ENCODE measurements at places on chromosomes 5 and 9.

DNA sequence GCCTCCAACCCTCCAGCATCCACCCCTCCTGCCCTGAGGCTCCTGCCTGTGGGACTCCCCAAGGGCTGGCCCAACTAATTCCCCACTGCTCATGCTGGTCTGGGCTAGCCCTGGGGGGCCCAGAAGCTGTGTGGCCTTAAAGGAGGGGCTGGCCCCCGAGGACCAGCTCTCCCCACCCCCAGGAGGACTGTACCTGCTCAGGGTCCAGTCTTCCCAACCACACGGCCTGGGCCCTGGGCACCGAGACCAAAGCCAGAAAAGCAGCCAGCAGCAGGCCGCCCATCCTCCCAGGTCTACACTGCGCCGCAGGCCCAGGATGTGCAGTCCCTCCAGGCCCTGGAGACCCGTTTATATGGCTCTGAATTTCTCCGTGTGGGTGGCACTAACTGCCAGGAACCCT is at the start of gene LCN6:
Gene LCN6 (minus strand): TSS at position 325 of the 400 bp plus-strand sequence. CDS start 42 bp downstream, at position 283.
- no peak for DNase-seq

DNA sequence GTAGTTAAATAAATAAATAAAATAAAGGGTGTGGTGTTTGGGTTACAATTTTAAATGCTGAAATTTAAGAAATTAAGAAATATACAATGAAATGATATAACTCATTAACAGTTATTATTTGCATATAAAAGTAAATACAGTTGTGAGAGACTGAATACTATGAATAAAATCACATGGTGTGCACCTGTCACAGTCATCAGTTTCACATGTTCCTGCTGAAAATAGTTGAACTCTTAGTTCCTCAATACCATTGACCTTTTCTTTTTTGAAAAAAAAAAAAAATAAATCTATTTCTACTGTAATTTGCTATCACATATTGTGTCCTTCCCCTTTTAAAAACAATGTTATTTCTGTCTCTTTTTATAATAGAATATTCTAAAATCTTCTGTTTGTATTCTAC is 130.9 kb upstream of the CHD1 start:
- DNase-seq: no peak

- no peak for DNase-seq
Measured at GRCh38 chr9:133848471-133849109, 110.4 kb upstream of the SARDH start.

DNA sequence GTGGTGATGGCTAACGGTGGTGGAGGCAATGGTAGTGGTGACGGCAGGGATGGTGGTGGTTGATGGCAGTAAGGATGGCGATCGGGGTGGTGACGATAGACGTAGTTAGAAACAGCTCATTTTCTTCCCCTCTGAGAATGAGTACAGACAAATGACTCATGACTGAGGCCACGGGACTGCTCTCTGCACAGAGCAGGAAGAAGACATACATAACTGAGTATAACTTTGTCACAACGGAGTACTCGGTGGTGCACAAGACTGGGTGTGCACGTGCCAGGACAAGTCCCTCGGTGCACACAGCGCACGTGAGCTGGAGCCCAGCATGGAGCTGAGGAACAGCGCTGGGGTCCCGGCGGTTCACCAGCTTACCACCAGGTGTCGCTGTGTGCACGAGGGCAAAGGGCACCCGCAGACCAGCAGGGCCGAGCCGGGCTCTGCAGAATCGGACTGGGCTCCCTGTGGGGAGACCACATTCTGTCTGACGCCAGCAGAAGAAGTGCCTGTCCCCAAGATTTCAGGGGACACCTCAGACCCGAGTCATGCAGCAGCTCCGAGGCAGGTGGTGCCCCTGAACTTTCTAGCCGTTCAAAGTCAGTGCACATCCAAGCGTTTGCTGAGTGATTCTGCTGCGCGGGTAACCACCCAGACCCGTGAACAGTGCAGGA is 188.6 kb downstream of the FSTL4 start:
- DNase-seq: peak; percentile 90
